ENCODE measurements at places on chromosomes 6 and 20. TPM values are rescaled to one million over a fixed set of nuclear protein-coding genes. Genes with fewer than 3 reads are reported as not detected.

The RNGTT gene
- 23.5 TPM for total RNA-seq

The LIN28B gene
- not detected for total RNA-seq

The RNF39 gene
- total RNA-seq, result not detected

The GJE1 gene
- total RNA-seq, result not detected

- no peak overlapping the region for H3K27ac ChIP-seq
- DNase-seq, result no peak
- no peaks in the 10 kb centered on the region for H3K36me3 ChIP-seq
- no peaks in the 10 kb centered on the region for H3K4me1 ChIP-seq
Observed at GRCh38 chr20:39812116-39812515, 850.0 kb downstream of the DHX35 start.

GRCh38 chr6:4405621-4406212 lies 270.3 kb upstream of the ECI2 start:
- no peaks in the 10 kb centered on the region for H3K4me1 ChIP-seq
- no peak overlapping the region for H3K27ac ChIP-seq
- no peaks in the 10 kb centered on the region for H3K36me3 ChIP-seq
- peaks cover 23% of the 10 kb centered on the region for H3K27me3 ChIP-seq

- no peaks in the 10 kb centered on the region for H3K27me3 ChIP-seq
- peaks cover 8% of the 10 kb centered on the region for H3K36me3 ChIP-seq
- peaks cover 34% of the 10 kb centered on the region for H3K4me1 ChIP-seq
Observed at GRCh38 chr20:17612992-17613327, 43.1 kb downstream of the DSTN start.

- DNase-seq, result no peak
- no peaks in the 10 kb centered on the region for H3K4me1 ChIP-seq
- H3K4me3 ChIP-seq, result no peak overlapping the region
- no peaks in the 10 kb centered on the region for H3K36me3 ChIP-seq
- H3K27me3 ChIP-seq, result no peaks in the 10 kb centered on the region
Observed at GRCh38 chr6:86657192-86657591, 280.1 kb upstream of the HTR1E start.

GRCh38 chr6:25366903-25367545 lies 87.8 kb downstream of the CARMIL1 start:
- H3K4me3 ChIP-seq, result peak overlapping the region; percentile 66
- peak; percentile 65 for DNase-seq
- H3K27ac ChIP-seq, result peak overlapping the region; percentile 75
- no peaks in the 10 kb centered on the region for H3K27me3 ChIP-seq
- no peaks in the 10 kb centered on the region for H3K36me3 ChIP-seq

GRCh38 chr6:151911401-151911800 lies 103.9 kb downstream of the ESR1 start:
- no peak overlapping the region for H3K27ac ChIP-seq
- H3K27me3 ChIP-seq, result no peaks in the 10 kb centered on the region
- no peaks in the 10 kb centered on the region for H3K4me1 ChIP-seq
- no peak overlapping the region for H3K4me3 ChIP-seq

DNA sequence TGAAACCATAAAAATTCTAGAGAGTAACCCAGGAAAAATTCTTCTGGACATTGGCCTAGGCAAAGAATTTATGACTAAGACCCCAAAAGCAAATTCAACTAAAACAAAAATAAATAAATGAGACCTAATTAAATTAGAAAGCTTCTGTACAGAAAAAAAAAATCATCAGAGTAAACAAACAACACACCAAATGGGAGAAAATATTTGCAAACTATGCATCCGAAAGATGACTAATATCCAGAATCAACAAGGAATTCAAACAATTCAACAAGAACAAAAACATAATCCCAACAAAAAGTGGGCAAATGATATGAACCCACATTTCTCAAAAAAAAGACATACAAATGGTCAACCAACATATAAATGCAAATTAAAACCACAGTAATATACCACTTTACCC lies 242.6 kb upstream of the CDYL start:
- H3K27me3 ChIP-seq, result peaks cover 34% of the 10 kb centered on the region
- no peaks in the 10 kb centered on the region for H3K4me1 ChIP-seq
- DNase-seq, result no peak
- no peak overlapping the region for H3K4me3 ChIP-seq

GRCh38 chr6:158631678-158632537 lies 12.6 kb downstream of the DYNLT1 start:
- no peak overlapping the region for H3K4me3 ChIP-seq
- peaks cover 47% of the 10 kb centered on the region for H3K36me3 ChIP-seq
- DNase-seq, result no peak
- no peaks in the 10 kb centered on the region for H3K27me3 ChIP-seq

DNA sequence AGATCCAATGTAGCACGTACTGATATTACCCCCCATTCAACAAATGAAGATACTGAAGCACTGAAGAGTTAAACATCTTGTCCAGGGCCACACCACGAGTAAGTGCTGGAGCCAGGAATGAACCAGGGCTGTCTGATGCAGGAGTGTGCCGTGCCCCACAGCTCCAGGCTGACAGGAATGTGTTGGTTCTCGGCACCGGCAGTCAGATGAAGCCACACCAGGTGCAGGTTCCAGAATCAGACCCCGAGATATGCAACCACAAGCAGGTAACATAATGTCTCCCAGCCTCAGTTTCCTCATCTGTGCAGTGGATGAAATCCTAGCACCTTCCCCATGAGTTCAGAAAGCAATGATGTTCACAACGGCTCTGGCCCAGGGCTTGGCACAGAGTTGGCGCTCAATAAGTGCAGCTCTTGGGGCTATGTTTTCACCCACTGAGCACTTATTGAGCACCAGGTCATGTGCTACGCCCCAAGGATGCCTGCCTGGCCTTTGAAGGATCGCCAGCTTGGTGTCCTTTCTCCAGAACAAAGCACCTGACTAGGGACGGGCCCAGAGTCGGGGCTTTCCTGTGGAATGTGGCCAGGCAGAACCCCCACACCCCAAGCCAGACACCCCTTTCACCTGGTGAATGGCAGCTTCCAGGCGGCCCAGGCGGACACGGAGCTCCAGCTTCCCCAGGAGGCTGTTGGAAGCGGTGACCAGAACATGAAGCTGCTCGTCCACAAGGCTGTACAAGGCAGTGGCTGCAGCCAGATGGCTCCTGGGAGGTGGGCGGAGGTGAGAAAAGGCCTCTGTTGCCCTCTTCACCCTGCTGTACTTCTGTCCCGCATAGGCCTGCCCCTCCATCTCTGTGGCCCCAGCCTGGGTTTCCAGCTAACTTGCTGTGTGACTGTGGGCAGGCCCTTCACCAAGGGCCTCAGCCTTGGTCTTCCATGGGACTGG lies 41.3 kb downstream of the KIAA1755 start:
- H3K4me3 ChIP-seq, result no peak overlapping the region
- no peak overlapping the region for H3K27ac ChIP-seq
- H3K36me3 ChIP-seq, result no peaks in the 10 kb centered on the region
- no peaks in the 10 kb centered on the region for H3K4me1 ChIP-seq
- H3K27me3 ChIP-seq, result no peaks in the 10 kb centered on the region

DNA sequence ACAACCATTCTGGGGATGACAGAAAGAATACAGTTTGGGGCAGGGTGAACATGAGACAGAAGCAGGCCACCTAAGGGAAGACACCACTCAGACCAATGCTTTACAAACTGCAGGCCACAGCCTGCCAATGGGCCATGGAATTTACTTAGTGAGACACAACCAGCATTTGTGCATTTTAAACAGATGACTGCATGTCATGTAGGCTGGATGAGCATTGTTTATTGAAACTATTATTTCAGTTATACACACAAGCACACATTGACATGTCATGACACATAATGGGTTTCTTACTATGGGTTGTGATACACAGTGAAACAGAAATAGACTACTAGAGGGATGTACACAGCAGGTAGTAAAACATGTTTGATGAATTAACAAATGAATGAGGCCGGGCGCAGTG lies 8.0 kb downstream of the PGM3 start:
- no peaks in the 10 kb centered on the region for H3K27me3 ChIP-seq
- DNase-seq, result no peak
- peaks cover 40% of the 10 kb centered on the region for H3K36me3 ChIP-seq
- peaks cover 14% of the 10 kb centered on the region for H3K4me1 ChIP-seq
- no peak overlapping the region for H3K4me3 ChIP-seq
